ENCODE measurements at places on chromosomes 2 and 18. TPM values are rescaled to one million over a fixed set of nuclear protein-coding genes. Genes with fewer than 3 reads are reported as not detected.

IL1R1 gene
- 78.5 TPM for polyA plus RNA-seq

KIF5C gene
- 0.19 TPM for polyA plus RNA-seq

DNA sequence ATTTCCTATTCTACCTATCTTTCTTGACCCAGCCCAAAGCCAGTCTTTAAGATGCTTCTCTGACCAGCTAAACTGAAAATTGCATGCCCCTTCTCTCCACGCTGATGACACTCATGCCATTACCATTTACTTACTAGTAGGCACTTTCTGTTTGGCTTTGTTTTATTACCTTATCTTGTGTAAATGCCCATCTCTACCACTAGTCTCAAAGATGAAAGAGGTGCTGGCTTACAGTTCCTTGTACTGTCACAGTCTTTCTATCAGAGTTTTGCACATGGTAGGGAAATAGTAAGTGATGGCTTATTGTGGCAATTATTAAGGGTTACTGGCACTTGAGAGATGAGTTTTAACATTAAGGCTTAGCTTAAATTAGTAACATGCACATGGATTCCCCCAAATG is 352.1 kb downstream of the RBM43 start:
- DNase-seq = peak; percentile 12

DNA sequence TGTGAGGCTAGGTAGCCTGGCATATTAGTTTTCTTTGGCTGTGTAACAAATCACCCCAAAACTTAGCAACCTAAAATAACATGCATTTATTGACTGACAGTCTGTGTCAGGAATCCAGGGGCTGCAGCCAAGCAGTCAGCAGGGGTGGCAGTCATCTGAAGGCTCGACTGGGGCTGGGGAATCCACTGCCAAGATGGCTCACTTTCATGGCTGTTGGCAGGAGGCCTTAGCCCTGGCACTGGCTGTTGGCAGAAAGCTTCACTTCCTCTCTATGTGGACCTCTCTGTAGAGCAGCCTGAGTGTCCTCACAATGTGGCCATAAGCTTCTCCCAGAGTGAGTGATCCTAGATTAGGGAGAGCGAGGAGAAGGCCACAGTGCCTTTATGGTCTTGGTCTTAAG is 78.0 kb downstream of the LTBP1 start:
- no peak for DNase-seq

DNA sequence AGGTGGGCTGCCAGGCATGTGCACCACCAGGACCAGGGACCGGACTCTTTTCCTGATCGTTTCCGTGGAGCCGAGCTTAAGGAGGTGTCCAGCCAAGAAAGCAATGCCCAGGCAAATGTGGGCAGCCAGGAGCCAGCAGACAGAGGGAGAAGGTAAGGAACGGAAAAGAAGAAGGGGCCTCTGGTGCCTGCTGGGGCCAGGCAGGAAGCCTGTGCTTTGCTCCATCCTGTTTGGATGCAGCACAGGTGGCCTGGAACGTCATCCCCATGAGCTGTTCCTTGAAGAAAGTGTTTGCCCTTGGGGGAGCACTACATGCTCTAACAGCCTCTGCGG is 33.9 kb downstream of the CNGA3 start:
- no peak for DNase-seq

DNA sequence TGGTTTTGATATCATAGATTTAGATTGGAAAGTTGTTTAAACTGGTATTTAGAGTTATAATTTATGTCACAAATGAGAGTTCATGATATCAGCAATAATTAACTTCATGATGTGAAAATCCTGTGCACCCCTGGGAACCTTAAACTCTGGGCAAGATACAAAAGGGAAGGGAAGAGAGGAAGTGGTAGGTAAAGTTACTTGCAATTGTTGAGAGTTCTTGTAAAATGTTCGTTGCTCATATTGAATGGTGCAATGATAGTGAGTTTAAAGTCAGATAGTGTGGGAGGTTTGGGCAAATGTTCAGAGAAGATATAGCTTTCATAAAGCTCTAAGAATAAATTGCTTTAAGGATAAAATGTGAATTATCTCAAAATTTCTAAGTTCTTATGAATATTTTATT is 75.4 kb downstream of the SP110 start:
- DNase-seq = no peak

GRCh38 chr18:12373116-12373770 is 3.8 kb downstream of the AFG3L2 start:
- peak; percentile 14 for DNase-seq

- DNase-seq = no peak
Observed at GRCh38 chr2:207437136-207437523, 92.6 kb upstream of the CREB1 start.

GRCh38 chr2:118710481-118710880 is 137.0 kb downstream of the EN1 start:
- DNase-seq = no peak

BCL2L11 gene
- polyA plus RNA-seq = 0.43 TPM

- no peak for DNase-seq
Observed at GRCh38 chr2:96329874-96330273, 4.8 kb downstream of the ITPRIPL1 start.

DNA sequence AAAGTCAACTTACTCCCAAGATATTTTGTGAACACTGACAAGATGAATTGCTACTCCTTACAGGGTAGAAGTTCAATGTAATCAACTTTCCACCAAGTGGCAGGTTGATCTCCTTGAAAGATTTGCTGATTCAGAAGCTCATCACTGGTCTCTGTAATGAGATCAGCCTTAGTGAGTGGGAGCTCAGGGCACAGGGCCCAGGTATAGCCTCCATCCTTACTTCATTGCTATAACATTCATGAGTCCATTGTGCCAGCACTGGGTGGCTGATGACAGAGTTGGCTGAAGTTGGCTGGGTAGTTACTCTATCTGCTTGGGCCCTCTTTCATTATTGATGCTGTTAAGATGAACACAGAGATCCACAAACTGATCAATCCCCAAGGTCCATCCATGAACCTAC is 379.0 kb downstream of the IRS1 start:
- DNase-seq = peak; percentile 79

DSG4 gene
- polyA plus RNA-seq = not detected

- peak; percentile 78 for DNase-seq
Observed at GRCh38 chr2:149860276-149860921, 272.8 kb upstream of the MMADHC start.

ANKRD62 gene
- not detected for polyA plus RNA-seq

KDSR gene
- 54.7 TPM for polyA plus RNA-seq

DNA sequence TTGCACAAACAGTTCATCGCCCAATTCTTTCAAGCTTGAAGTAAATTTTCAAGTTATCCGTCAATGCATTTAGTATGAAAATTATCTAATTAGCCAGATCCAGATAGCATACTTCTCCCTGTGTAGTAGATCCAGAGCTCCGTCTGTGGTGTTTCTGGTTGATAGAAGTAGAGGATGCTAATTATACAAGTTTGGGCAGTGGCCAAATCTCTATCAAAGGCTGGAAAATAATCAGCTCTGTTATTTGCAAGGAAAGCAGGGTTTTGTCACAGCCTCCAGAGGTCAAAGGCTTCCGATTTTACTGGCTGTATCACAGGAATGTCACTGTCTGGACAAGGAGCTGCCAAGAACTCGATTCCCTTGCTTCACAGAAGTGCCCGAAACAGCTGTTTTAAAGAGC is 28.6 kb downstream of the LRRC30 start:
- no peak for DNase-seq

DNA sequence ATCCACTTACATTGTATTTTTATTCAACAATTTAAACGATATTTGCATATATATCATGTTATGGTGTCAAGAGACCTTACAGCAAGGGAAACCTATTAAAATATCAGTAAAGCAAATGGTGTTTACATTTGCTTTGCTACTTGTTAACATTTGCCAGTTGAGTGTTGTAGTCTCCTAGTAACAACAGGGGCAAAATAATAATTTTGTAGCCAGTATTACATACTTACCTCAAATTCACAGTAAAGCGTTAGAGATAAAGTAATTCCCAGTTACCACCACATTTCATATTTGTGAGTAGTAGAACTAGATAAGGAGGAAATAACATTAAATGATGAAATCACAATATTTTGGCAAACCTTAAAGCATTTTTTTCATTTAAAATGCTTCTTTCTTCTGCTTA is 71.3 kb downstream of the FASTKD2 start:
- no peak for DNase-seq

DOCK10 gene
- 8.5 TPM for polyA plus RNA-seq

CDH7 gene
- not detected for polyA plus RNA-seq

LMAN2L gene
- 22.3 TPM for polyA plus RNA-seq

Data from GM23248 (cell line).